Suppressor macrophage treated with lipopolysaccharide for 1 hour (primary cell): ENCODE measurements at places on chromosomes 2 and 18.

- peak; percentile 97 for DNase-seq
Observed at GRCh38 chr2:197258580-197258979, 52.0 kb downstream of the ANKRD44 start.

DNA sequence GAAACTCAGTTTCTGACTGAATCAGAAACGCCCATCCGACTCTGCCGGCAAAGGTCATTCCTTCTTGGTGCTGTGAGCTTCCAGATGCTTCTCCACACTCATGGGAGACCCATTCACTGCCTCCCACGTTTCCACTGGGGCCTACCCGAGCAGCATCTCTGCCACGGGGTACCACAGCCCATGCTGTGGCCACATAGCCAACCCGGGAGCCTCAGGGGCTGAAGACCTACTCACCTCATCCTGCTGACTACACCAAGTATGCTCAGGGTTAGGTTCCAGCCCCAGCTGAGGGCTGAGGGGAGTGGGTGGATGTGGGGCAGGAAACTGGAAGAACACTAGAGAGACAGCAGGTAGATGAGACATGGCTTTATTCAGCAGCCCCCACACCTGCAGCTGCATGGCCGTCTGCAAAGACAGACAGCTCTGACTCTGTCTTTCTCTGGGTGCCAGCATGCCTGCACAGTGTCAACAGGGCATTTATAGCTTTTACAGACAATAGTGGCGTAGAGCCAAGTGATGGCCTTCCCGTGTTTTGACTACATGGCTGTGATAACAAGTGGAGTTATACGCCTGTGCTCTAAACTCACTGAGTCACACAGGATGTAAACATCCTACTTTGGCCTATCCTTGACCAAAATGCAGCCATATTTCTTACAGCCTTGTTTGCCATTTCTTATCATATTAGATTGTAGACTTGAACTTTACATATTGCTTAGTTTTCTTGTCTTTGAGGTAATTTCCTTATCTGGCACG lies 16.5 kb upstream of the KLHL23 start:
- DNase-seq = no peak

- DNase-seq = no peak
Observed at GRCh38 chr2:135320465-135321355, 210.3 kb downstream of the ZRANB3 start.

GRCh38 chr2:27723372-27724144 lies 48.0 kb upstream of the MRPL33 start:
- DNase-seq = peak; percentile 83

DNA sequence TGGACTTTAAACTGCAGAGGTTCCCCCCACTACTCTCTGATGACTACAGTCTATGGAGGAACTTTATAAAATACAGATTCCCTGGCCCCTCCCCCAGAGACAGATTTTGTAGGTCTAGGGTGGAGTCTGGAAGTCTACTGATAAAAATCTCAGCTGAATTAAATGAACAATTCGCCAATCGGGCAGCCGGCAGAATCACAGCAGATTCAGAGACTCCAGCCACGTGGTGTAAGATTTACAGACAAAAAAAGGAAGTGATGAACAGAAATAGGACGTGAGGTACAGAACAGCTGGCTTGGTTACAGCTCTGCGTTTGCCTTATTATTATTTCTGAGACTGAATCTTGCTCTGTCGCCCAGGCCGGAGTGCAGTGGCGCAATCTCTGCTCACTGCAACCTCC lies 21.4 kb upstream of the MTA3 start:
- DNase-seq = peak; percentile 52
